Midbrain (tissue), 1 donor: ENCODE measurements at places on chromosomes 16 and 17.

- peak; percentile 12 for DNase-seq
These were observed 1084.9 kb upstream of the RBFOX1 start for GRCh38 chr16:6247775-6248174.

- DNase-seq, result no peak
These were observed 92.3 kb upstream of the C17orf78 start for GRCh38 chr17:37283414-37283961.

DNA sequence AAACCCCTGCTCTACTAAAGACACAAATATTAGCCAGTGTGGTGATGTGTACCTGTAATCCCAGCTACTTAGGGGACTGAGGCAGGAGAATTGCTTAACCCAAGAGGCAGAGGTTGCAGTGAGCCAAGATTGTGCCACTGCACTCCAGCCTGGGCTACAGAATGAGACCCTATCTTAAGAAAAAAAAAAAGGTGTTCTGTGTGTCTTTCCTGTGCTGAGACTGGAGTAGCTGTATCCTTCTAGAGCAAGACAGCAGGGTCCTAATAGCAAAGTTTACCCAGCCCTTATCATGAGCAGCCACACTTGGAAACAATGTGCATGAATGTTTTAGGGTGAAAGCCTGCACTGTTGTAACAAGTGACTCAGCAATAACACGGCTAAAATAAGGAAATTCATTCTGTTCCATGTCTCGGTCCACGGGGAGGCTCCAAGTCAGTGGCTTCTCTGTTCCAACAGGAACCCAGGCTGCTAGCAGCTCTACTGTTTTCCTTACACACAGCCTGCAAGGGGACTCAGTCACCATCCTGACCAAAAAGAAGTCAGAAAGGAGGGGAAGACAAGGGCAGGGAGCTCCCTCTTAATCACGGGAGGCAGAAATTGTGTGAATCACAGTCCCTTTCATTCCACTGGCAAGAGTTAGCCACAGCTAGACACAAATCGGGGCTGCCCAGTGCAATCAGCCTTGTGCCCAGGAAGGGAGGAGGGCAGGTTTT is 7.1 kb upstream of the SLC5A11 start:
- DNase-seq, result peak; percentile 84

DNA sequence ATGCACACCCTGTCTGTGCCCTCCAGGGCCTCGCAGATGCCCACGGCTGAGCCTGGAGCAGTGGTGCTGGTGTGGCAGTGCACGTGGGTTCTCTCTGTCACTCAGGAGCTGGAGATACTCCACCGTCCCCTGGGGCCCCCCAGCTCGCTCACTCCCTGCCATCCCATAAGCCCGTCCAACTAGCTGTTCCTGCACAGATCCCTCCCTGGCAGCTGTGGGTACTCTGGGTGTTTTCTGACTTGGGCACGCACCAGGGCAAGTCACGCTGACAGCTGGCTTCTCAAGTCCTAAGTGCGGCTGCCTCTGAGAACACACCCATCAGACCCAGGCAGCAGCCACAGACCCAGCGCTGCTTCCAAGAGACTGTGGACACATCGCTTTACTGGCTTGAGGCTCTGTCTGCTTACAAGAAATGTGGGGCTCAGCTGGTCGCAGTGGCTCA is 25.4 kb upstream of the ITGB4 start:
- peak; percentile 44 for DNase-seq

DNA sequence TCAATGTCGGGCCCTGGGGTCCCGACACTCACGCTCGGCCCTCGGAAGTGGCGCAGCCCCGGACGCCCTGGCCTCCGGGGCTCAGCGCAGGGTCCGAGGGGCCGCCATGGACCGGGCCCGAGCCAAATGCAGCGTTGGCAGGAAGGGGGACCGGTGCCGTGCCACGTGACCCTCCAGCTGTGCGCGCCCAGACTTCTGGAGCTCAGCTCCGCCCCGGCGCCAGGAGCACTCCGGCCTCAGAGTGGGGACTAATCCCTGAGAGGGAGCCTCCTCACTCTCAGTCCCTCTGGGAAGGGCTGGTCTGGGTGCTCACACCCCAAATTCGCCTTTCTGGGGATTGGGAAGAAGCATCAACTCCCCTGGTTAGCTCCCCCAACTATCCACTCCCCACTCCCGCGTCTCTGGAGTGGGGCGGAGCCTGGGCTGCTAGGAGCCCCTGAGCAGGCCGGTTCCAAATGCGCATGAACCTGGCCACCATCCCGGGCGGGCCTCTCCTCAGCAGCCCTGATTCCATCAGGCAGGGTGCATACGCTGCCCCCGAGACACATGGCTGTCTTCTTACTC is at the start of gene B3GNT9:
Gene B3GNT9 (minus strand): TSS at position 166 of the 564 bp plus-strand sequence. CDS start 513 bp downstream, outside the sequence.
- DNase-seq, result peak; percentile 75

- DNase-seq, result no peak
These were observed 29.7 kb downstream of the WIPI1 start for GRCh38 chr17:68427575-68427974.

DNA sequence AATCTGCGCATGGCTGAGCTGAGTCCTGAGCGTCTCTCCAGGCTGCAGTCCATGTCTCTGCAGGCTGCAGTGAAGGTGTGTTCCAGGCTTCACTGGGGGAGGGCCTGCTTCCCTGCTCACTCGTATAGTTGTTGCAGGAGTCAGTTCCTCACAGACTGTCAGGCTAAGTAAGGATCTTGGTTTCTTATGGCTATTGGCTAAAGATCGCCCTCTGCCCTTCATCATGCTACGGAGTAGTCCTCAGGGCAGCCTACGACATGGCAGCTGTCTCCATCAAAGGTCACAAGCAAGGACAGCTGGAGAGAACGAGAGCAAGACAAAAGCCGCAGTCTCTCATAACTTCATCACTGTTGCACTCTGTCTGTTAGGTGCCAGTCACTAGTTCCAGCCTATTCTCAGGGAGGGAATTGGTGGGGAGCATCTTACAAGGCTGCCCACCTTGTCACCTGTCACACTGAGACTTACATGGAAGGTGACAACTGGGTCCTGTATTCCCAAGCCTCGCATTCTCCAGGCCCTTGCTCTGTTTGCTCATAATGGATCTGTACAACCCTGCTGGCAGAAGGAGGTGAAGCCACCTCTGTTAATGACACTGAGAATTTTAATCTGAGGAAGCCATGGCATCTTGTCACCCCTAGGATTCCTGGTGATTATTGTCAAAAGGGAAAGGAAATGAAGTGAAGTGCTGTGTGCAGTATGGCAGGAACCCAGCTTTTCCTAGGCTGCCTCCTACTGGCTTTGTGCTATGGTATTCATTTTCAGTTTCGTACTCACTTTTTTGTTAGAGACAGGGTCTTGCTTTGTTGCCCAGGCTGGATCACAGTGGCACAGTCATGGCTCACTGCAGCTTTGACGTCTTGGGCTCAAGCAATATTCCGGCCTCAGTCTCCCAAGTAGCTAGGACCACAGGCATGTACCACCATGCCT is 43.4 kb downstream of the MFSD11 start:
- no peak for DNase-seq

DNA sequence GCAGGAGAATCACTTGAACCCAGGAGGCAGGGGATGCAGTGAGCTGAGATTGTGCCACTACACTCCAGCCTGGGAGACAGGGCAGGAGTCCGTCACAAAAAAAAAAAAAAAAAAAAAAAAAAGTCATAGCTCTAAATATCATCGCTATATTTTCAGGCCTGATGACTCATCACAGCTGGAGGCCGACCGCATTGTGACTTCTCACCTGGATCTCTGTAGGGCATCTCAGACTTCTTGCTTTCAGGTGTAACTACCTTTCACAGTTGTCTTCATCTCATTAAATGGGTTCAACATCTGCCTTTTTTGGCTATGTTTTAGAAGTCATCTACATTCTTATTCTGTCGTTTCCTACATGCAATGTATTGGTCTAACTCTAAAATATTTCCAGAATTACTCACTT is 353.1 kb upstream of the MON1B start:
- DNase-seq, result no peak

GRCh38 chr17:7290685-7291084 is 3.8 kb downstream of the YBX2 start:
- no peak for DNase-seq
